ENCODE measurements at places on chromosomes 4 and X. TPM values are rescaled to one million over a fixed set of nuclear protein-coding genes. Genes with fewer than 3 reads are reported as not detected.

GRCh38 chr4:78313754-78314120 lies 237.8 kb upstream of the ANXA3 start:
- DNase-seq, result no peak

GRCh38 chr4:79638735-79639134 lies 230.7 kb upstream of the GK2 start:
- DNase-seq, result no peak

- no peak for DNase-seq
These were observed 390.7 kb downstream of the MAPK10 start for GRCh38 chr4:85968945-85969819.

DNA sequence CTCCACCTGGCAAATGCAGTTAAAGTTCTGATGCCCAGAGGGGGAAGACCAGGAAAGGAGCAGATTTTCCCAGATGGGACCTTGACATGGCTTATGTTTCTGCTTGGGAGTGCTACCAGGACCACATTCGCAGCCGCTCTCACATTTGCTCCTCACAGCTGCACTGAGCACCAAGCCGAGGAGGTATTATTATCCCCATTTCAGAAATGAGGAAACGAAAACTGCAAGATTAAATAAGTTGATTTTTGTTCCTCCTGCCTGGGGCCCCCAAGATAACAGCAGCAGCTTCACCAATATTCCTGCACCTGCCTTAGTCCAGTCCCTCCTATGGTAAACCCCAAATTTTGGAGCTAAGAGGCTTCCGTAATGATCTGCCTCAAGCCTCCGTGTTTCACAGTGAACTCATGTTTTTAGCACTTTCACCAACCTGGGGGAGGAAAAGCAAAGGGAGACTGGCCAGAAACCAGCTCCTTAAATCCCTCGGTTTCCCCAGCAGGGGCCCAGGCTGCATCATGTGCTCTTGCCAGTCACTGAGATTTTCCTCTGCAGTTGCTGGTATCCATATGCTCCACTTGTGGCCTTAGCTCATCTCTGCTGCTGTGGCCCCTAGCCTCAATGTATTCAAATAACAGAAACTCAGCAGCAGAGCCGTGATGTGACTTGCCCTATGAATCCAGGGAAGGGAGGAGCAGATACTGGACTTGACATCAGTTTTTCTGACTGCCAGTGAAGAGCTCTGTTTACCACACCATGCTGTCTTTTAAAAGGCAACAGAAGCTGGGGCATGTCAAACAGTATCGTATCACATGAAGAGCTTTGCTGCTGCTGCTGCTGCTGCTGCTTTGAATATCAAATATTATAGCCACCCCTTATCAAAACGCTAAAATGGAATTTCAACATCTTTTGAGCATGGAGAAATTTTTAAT lies 95.5 kb upstream of the KLHL13 start:
- DNase-seq, result no peak

DNA sequence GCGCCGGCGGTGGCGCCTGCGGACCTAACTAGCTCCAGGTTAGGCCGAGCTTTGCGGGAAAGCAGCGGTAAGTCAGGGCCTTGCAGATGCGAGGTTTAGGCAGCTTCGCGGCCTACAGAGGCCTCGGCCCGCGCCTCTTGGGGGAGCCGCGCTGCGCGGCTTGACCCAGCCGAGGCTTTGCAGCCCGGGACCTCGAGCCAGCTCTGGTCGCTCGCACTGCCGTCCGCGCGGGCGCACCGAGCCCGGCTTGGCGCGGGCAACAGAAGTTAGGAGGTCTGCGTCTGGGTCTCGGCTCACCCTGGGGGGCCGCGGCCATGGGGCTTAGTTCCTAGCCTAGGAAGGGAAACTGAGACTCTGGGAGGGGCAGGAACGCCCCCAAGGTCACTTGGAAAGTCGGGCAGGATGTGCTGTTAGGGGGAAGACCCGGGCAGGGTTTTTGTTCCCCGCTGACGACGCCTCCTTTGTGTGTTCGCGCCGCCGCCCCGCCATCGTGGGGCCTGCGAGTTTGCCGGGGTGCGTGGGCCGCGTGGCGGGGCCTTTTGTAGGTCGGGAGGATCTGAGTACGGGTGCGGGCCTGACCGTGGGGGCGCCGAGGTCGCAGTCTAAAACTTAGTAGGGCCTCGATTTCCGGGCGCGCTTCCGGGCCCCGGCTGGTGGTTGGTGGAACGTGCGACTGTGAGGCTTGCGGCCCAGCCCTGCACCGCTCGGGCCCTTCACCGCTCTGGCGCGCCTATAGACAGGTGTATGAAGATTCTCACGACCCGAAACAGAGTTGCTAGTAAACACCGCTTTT lies 482 bp downstream of the RNF4 start:
- DNase-seq, result peak; percentile 69

DNA sequence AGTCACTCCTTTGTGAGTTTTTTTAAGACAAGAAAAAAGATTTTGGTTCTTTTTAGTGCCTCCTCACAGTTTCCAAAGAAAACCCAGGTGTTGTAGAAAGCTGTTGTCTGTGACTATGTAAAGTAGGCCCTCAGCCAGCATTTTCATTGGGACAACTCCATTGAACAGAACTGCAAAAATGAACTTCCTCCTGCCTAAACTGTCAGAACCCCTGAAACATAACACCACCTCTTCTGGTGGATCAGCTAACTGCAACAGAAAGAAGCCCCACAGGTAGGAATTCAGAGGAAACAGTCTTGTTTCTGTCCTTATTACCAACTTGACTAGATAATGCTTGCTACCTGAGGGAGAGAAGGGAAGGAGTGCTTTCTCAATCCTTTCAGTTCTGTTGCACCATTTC lies 3.4 kb upstream of the ATP11C start:
- no peak for DNase-seq

Gene KCNE5
- 0.52 TPM for total RNA-seq

Gene SORCS2
- total RNA-seq, result not detected

Gene SPARCL1
- not detected for total RNA-seq

Gene MGAT4D
- not detected for total RNA-seq

Gene GPRASP3
- 0.88 TPM for total RNA-seq

Gene PDGFC
- total RNA-seq, result not detected

Measured in activated T-helper 1 cell treated with anti-CD3 and anti-CD28 coated beads, Interleukin-12 subunit alpha, Interleukin-12 subunit beta, Interleukin-2, Interleukin-4 antibody, amounts not matched to agents 30 ng/mL and 10 ng/mL and 1 ng/mL, durations not matched to agents 14 hours and 24 hours and 36 hours (primary cell).